ENCODE measurements at places on chromosomes 11 and 22.

- DNase-seq = no peak
These were observed at the start of gene OSM for GRCh38 chr22:30266445-30267381. Gene OSM (minus strand): TSS chr22:30266851. CDS start chr22:30266799, 52 bp downstream.

GRCh38 chr11:68666849-68667248 lies 17.5 kb upstream of the GAL start:
- DNase-seq = no peak

DNA sequence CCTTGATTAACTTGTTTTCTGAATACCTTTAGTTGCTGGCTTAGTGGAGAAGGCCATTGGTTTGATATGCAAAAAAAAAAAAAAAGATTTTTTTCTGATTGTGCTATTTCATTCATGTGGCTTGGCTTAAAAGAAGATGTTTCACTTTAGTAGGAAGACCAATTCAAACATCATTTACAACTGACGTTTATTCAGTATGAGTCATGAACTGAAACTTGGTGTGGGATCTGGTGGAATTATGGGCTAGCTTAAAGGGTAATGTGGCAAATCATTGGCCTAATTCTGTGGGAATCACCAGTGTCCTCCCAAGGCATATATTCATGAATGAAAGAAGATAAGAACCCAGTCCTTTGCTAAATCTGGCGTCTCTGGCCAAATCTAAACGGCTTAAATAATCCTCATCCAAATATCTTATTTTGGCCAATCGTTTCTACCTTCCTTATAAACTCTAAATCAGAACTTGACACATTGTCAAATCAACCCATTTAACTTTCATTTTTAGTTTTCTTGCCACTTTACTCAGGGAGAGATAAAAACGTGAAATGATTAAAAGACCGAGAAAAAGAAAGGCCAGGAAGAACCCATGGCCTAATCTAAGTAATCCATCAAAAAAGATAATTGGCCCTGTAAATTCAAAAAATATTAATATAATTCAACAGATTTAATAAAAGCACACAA lies 77.0 kb downstream of the DDIAS start:
- peak; percentile 52 for DNase-seq

DNA sequence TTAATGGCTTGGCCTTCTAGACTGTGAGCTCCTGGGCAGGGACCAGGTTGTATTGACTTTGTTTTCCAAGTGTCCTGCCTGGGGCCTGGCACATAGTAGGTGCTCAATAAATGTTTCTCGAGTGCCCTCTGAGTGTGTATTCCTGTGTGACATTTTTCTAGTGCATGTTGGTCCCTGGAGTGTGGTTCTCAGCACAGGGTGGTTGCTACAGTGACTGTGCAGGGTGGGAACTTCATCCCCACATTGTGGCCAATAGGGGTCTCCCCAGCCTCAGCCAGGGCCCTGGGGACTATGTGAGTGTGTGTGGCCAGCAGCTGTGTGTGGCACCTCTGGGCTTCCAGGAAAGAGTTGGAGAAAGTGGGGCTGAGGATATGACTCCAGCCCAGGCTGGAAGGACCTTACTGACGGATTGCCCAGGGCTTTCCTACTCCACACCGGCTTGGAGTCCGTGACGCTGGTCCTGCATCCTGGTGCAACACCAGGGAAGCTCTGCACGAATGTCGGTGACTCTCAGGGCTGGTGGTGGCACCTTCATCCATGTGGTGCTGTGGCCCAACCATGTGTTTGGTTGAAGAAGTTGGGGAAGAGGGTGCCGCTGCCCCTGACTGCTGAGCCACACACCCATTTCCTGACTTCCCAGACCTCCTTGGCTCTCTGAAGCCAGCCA lies 9.0 kb upstream of the MARK2 start:
- no peak for DNase-seq

- DNase-seq = peak; percentile 53
These were observed 2.1 kb downstream of the METTL15 start for GRCh38 chr11:28110108-28110820.

DNA sequence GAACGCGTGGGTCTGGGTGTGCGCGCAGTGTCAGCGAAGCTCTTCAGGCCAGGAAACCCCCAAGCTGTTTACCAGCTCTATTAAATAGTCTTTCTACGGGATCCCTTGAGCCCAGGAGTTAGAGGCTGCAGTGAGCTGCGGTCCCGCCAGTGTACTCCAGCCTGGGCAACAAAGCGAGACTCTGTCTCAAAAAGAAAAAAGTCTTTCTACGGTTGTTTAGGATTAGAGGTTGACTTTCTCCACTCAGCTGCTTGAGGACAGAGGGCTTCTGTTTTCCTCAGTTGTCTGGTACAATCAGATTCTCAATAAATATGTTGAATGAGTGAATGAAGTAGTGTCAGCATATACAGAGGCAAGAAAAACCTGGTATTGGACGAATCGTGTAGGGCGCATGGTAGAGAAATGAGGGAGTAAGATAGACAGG lies 619 bp downstream of the SART1 start:
- DNase-seq = no peak

DNA sequence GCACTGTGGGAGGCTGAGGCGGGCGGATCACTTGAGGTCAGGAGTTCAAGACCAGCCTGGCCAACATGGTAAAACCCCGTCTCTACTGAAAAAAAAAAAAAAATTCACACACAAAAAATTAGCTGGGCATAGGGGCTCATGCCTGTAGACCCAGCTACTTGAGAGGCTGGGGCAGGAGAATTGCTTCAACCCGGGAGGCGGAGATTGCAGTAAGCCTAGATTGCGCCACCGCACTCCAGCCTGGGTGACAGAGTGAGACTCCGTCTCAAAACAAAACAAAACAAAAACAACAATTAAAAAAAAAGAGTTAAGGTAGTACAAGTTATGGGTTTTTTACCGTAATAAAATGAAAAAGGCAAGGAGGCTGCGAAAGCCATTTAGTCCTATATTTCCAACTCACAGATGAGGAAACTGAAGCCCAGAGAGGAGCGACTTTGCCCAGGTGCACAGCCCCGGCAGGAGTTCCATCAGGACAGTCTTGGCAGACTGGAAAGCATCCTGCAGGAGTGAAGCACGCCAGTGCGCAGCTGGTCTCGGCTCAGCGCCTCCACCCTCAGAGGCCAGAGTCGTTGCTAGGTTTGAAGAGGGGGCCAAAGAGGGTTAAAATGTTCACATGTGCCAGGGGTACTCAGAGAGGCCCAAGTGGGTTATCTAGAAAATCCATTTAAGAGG lies 3.8 kb upstream of the FADS3 start:
- DNase-seq = no peak

- DNase-seq = no peak
These were observed 240.5 kb upstream of the FAT3 start for GRCh38 chr11:91984033-91984584.

GRCh38 chr11:14254533-14255237 lies 104.3 kb downstream of the RRAS2 start:
- DNase-seq = no peak

GRCh38 chr22:30866811-30867271 lies 101.7 kb downstream of the MORC2 start:
- DNase-seq = no peak

- DNase-seq = no peak
These were observed 2.0 kb upstream of the NRXN2 start for GRCh38 chr11:64724863-64725532.

GRCh38 chr11:24642648-24643047 lies 145.8 kb downstream of the LUZP2 start:
- DNase-seq = no peak

- no peak for DNase-seq
These were observed 614 bp upstream of the ASCL2 start for GRCh38 chr11:2271077-2271326.

GRCh38 chr11:63512816-63513215 lies 6.9 kb downstream of the LGALS12 start:
- DNase-seq = no peak

DNA sequence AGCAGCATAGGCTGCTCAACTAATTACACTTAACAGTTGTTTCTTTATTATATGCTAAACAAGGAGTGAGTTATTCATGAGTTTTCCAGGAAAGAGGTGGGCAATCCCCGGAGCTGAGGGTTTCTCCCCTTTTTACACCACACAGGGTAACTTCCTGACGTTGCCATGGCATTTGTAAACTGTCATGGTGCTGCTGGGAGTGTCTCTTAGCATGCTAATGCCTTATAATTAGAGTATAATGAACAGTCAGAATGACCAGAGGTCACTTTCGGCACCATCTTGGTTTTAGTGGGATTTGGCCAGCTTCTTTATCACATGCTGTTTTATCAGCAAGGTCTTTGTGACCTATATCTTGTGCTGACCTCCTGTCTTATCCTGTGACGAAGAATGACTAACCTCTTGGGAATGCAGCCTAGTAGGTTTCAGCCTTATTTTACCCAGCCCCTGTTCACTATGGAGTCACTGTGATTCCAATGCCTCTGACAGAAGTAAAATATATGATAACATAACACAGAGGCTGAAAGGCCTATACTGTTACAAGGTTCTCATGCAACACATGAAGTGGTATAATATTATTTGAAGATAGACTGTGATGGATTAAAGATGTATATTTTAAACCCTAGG lies 41.3 kb upstream of the RDX start:
- DNase-seq = no peak

GRCh38 chr11:100640646-100641045 lies 46.4 kb upstream of the ARHGAP42 start:
- no peak for DNase-seq

- no peak for DNase-seq
These were observed 67.3 kb downstream of the PTPRJ start for GRCh38 chr11:48047616-48048015.

GRCh38 chr11:76207642-76208401 lies 1.5 kb upstream of the WNT11 start:
- DNase-seq = peak; percentile 47

GRCh38 chr22:29377979-29378378 lies 10.4 kb downstream of the AP1B1 start:
- no peak for DNase-seq

DNA sequence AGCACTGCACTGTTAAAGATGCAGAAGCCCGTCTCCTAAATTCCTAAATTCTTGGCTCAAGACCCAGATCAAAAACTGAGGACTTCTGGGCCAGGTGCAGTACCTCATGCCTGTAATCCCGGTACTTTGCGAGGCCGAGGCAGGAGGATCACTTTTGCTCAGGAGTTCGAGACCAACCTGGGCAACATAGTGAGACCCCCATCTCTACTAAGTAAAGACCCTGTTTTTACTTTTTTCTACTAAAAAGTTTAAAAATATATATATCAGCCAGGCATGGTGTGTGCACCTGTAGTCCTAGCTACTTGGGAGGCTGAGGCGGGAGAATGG lies 29.7 kb downstream of the PDGFB start:
- DNase-seq = no peak

DNA sequence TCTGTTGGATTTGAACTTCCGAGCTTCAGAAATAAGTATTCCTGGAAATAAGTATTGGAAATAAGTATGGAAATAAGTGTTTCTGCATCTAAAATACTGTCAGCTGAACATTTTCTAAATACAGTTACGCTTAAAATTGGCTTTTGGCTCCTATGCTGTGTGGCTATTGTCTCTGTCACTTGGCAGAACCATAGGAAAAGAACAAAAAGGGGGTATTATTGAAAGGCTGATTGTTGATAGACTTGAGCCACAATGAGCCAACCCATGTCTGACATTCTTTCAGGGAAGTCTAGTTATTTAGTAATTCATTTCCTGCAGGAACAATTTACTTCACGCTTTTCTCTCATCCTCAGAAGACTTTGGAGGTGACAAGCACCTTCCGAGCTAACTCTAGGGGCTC lies 32.5 kb upstream of the LARGE1 start:
- DNase-seq = no peak

GRCh38 chr11:46210133-46210636 lies 67.3 kb upstream of the CREB3L1 start:
- DNase-seq = peak; percentile 33

- no peak for DNase-seq
These were observed 2.3 kb downstream of the ATG16L2 start for GRCh38 chr11:72816404-72816990.

- no peak for DNase-seq
These were observed 5.3 kb upstream of the ATP5MG start for GRCh38 chr11:118396097-118396501.

- no peak for DNase-seq
These were observed 20.3 kb downstream of the ARFGAP2 start for GRCh38 chr11:47156333-47156732.

DNA sequence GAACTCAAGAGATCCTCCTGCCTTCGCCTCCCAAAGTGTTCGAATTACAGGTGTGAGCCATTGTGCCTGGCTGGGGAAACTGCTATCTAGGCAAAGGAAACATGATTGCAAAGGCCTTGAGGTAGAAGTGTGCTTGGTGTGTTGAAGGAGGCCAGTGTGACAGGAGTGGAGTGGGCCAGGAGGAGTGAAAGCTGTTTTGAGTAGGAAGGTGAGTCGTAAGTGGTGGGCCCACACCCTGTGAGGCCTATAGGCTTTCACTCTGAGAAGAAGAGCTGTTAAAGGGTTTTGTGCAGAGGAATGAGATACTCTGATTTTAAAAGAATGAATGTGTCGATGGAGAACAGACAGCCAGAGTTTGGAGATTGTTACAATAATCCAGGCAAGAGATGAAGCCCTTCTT lies 43.4 kb downstream of the WEE1 start:
- DNase-seq = no peak

DNA sequence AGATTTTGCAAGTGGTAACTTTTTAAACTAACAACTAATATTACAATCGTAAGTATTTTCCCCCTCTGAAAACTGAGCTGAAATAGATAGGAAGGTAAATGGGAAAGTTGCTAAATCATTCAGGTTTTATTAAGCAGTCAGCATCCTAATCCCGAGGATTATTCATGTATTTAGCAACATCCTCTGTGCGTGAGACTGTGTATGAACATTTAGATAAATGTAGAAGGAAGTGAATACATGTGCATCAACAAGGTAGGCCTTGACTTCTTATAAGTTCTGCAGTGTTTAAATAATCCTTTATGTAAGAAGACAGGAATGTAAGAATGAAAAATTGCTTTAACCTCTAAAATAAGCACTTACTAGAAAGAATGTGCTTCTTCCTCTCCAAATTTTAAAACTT lies 745.9 kb upstream of the TENM4 start:
- no peak for DNase-seq

- no peak for DNase-seq
These were observed 7.0 kb upstream of the YWHAH start for GRCh38 chr22:31937341-31937740.

DNA sequence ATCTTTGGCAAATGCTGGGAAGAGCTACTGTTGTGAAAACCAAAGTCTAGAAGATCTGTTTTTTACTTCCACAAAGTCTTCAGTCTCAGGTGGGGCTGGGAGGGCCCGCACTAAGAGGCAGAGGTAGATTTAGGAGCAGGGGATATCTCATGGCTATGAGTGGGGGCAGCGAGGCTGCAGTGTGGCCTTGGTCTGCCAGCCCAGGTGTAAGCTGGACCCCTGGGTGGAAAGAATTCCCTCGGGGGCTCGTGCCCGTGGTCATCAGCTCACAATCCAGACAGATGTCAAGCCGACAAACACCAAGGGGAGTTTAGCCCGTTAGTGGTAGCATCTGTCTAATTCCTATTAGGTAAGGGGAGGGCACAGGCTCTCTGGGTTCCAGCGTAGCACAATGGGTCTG lies 9.0 kb downstream of the PKNOX2 start:
- DNase-seq = no peak

DNA sequence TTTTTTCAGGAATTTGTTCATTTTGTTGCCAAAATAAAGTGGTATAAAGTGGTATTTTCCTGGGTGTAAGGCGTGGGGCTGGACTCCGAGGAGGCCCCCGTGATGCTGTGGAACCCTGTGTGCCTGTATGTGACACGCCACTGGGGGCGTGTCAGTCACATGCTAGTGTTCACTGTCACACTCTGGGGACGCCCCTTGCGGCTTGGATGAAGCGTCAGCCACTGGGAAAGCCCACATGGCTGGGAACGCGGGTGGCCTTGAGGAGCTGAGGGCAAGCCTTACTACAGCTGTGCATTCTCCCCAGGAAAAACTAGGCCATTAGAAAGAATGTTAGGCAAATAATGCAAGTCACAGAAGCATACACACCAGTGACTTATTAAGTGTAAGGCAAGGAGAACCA lies 77.0 kb upstream of the SLC25A18 start:
- DNase-seq = no peak

Data from GM04504 (cell line).